Activated CD8-positive, alpha-beta T cell treated with anti-CD3 and anti-CD28 coated beads, Interleukin-2, amount 10 ng/mL, durations not matched to agents 7 days and 5 days (primary cell): ENCODE measurements at places on chromosomes 3 and 15.

GRCh38 chr15:38049891-38050290 lies 115.5 kb downstream of the TMCO5A start:
- DNase-seq, result no peak

- DNase-seq, result no peak
Measured at GRCh38 chr15:90161950-90162361, 39.2 kb upstream of the SEMA4B start.

DNA sequence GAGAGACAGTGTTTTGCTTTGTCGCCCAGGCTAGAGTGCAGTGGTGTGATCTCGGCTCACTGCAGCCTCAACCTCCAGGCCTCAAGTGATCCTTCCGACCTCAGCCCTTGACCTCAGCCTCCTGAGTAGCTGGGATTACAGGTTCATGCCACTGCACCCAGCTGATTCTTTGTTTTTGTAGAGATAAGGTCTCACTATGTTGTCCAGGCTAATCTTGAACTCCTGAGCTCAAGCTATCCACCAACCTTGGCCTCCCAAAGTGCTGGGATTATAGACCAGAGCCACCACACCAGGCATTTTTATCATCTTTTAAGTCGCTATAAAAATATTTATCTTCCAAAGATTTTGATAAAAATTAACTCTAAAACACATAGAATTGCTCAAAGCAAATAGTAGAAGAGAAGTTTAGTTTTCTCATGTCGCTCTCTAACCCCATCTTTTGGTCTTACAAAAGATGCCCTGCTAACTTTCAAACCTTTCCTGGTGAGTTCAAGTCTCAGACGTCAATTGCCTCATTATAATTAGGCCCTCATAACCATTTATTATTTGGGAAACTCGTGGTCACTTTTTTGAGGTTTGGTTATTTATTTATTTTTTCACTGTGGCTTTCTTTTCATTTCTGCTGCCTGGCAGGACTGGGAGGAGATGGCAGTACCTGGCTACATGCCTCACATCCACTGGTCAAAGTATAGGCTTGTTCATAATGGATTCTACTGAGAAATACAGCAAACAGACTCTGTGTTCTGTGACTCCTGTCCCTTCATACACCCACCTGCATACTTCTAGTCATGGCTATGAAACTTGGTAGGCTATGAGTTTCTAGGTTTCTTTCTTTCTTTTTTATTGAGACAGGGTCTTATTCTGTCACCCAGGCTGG lies 48.3 kb upstream of the DPPA4 start:
- no peak for DNase-seq

DNA sequence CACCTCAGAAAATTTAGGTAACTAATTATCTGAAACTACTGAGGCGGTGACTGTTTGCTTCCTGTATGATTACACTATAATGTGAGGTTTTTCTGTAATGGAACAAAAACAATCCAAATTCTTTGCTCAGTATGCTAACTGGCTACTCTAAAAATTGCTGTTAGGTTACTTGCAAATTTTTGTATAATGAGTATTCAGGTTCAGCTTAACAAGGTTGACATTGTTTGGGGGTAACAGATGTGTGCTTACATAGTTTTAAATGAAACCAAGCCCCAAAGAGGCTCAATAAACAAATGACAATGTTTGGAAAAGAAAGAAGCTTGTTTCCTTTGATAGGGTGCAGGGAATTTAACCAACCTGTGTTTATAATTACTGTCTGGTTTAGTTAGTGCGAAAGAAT lies 414.5 kb upstream of the MDFIC2 start:
- no peak for DNase-seq

GRCh38 chr3:192834428-192834827 lies 83.2 kb downstream of the MB21D2 start:
- DNase-seq, result no peak

- DNase-seq, result no peak
Measured at GRCh38 chr3:109478614-109479013, 141.3 kb upstream of the DPPA4 start.
